H9 (cell line): ENCODE measurements at places on chromosomes 6 and 20. TPM values are rescaled to one million over a fixed set of nuclear protein-coding genes. Genes with fewer than 3 reads are reported as not detected.

DNA sequence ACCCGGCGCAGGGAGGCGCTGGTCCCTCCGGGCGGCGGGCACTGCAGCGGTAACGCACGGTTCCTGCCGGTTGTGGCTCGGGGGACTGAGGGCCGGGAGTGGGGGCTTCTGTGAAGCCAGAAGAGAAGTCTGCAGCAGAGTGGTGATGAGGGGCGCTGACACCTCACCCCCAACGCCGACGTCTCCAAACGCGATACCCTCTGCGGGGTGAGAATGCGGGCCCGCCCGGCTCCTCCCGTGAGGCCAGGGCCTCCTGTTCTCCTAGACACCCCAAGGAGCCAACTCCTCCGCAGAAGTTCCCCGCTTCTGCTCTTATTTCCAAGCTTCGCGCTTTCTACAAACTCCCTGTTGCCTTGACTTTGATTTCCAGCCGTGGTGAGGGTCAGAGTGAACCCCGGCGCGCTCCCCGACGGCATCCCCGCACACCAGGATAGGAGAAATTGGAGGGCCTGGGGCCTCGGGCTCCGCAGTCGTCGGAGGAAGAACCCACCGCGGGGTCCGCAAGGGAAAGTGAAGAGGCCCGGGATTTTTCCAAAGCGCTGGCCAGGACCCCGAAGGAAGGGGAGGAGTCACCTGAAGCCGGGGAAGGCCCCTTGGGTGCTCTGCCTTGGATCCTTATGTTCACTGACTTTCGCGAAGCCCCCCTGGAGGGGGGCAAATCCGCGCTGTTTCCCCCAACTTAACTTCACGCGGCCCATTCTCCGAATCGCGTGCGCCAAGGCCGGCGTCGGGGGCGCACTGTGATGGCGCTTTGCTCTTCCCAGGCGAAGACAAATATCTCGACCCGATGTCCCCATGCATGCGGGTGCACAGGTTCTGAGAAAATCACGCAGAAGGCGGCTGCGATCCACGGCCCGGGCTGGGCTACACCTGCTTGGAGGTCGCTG lies 3.1 kb upstream of the INSM1 start:
- H3K27me3 ChIP-seq: peaks cover 38% of the 10 kb centered on the region
- no peaks in the 10 kb centered on the region for H3K4me1 ChIP-seq
- DNase-seq: no peak
- no peaks in the 10 kb centered on the region for H3K36me3 ChIP-seq
- H3K4me3 ChIP-seq: peak overlapping the region; percentile 22

- H3K27me3 ChIP-seq: no peaks in the 10 kb centered on the region
- H3K4me3 ChIP-seq: no peak overlapping the region
These were observed 75.9 kb upstream of the HDDC2 start for GRCh38 chr6:125377621-125378020.

DNA sequence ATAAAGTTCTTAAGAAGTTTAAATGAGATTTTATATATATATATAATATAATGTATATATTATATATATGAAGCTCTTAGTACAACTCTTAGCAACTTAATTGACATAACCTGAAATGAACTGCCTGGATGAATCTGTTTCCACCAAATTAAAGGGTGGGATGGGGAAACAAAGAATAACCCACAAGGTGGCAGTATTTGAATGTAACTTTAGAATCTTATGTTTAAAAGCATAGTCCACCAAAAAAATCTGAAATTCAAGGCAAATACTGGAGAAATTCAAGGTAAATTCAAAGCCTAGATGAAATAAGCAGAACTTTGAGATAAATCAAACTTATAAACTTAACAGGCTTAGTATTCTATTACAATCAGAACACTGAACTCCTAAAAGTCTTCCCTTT lies 4.4 kb upstream of the IBTK start:
- H3K27me3 ChIP-seq: no peaks in the 10 kb centered on the region
- no peak overlapping the region for H3K4me3 ChIP-seq
- H3K4me1 ChIP-seq: peaks cover 4% of the 10 kb centered on the region; the same call in 1 of the 2 replicates
- H3K36me3 ChIP-seq: no peaks in the 10 kb centered on the region

- no peak overlapping the region for H3K4me3 ChIP-seq
- H3K27me3 ChIP-seq: no peaks in the 10 kb centered on the region
- H3K27ac ChIP-seq: no peak overlapping the region
- peaks cover 22% of the 10 kb centered on the region for H3K36me3 ChIP-seq
These were observed 7.1 kb downstream of the CSNK2A1 start for GRCh38 chr20:536426-537010.

- H3K4me3 ChIP-seq: no peak overlapping the region
- H3K4me1 ChIP-seq: no peaks in the 10 kb centered on the region
- no peak for DNase-seq
- H3K27me3 ChIP-seq: no peaks in the 10 kb centered on the region
- no peaks in the 10 kb centered on the region for H3K36me3 ChIP-seq
These were observed 46.3 kb downstream of the PKHD1 start for GRCh38 chr6:52041134-52041533.

GRCh38 chr6:54288474-54288873 lies 19.8 kb upstream of the TINAG start:
- no peak overlapping the region for H3K27ac ChIP-seq
- H3K4me1 ChIP-seq: no peaks in the 10 kb centered on the region
- DNase-seq: no peak
- H3K27me3 ChIP-seq: no peaks in the 10 kb centered on the region

DNA sequence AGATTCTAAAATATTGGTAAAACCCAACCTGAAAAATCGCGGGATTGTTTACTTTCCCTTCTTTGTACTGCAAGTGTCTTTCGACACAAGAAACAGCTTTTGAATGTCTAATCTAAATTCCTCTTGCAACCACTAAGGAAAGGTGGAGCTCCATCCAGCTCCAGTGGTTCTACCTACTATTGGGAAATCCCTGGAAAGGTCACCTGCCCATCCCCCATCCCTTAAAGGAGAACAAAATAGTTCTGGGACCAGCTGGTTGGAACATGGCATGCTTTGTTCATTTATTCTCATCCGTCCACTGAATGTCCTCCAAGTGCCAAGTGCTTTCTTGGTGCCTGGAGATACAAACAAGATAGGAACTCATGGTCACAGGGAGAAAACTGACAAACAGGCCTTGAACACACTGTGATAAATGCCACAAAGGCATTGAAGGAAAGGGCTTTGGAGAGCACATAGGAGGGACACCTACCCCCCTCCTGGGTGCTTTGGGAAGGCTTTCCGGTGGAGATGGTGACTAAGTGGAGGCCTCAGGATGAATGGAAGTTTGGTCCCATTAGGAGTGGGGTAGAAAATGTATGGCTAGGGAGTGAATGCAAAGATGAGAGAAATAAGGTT lies 2.3 kb upstream of the CITED2 start:
- peaks cover 26% of the 10 kb centered on the region for H3K36me3 ChIP-seq
- DNase-seq: no peak
- no peaks in the 10 kb centered on the region for H3K27me3 ChIP-seq
- no peak overlapping the region for H3K27ac ChIP-seq
- H3K4me1 ChIP-seq: peaks cover 6% of the 10 kb centered on the region; the same call in 1 of the 2 replicates
- H3K4me3 ChIP-seq: peak overlapping the region; percentile 99

MICA gene
- 8.5 and 8.8 TPM in 2 replicates for total RNA-seq

HELZ2 gene
- 27.9 and 29.3 TPM in 2 replicates for total RNA-seq

SMOC2 gene
- total RNA-seq: 1.8 and 2.1 TPM in 2 replicates

PRPH2 gene
- total RNA-seq: 0.31 and 0.39 TPM in 2 replicates

DEFB124 gene
- not detected in 2 replicates for total RNA-seq

LY6G5C gene
- 1.8 and 2.2 TPM in 2 replicates for total RNA-seq

CRIP3 gene
- 15.3 and 16.9 TPM in 2 replicates for total RNA-seq

HAO1 gene
- not detected in 2 replicates for total RNA-seq
